ENCODE measurements at places on chromosomes 2 and 18.

- DNase-seq, result peak; percentile 75
These were observed 284.5 kb downstream of the MTX2 start for GRCh38 chr2:176553685-176554100.

DNA sequence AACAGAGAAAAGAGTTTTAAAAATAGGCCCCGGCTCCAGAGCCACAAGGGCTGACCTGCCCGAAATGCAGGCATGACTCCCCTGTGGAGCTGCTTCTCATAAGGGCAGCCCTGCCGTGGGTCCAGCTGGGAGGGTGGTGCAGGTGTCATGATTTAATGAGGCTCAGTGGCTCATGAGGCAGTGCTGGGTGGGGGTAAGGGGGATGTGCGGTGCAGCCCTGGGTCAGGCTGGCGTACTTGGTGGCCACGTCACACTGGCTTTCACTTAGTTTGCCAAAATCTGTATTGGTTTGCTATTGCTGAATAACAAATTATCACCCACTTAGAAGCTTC, 33.6 kb downstream of the HJURP start:
- DNase-seq, result no peak

DNA sequence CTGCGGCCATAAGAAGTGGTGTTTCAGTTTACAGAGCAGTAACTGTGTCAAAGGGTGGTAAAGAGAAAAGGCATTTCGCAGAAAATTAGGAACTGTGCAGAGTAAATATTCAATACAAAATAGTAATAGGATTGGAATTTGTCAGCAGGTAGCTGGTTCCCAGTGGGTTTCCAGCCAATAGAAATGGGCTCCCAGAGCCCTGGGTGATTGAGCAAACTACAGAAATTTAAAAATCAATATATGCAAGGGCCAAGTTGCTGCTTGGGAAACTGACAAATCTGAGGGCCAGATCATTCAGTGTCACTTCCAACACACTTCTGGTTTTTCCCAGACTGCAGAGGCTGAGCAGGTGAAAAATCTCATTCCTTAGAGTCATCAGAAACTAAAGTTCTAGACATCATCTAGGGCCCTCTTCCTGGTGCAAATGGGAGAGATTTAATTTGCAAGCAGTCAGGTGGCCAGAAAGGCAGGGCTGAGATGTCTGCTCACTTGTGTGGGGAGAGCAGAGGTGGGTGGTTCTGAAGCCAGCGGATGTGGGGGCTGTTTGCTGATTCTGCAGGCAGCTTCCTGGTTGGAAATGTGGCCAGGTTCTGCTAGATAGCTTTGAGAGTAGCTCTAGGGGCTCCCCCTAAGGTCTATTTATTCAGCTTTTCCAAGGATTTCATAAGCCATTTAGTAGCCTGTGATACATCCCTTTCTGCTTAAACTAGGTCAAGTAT, 182.4 kb downstream of the NCK2 start:
- DNase-seq, result no peak

GRCh38 chr2:126467367-126468054, 188.4 kb upstream of the GYPC start:
- DNase-seq, result no peak

GRCh38 chr2:134727385-134727784, 8.6 kb upstream of the TMEM163 start:
- no peak for DNase-seq

GRCh38 chr2:98778741-98779483, 48.0 kb upstream of the MGAT4A start:
- DNase-seq, result no peak

DNA sequence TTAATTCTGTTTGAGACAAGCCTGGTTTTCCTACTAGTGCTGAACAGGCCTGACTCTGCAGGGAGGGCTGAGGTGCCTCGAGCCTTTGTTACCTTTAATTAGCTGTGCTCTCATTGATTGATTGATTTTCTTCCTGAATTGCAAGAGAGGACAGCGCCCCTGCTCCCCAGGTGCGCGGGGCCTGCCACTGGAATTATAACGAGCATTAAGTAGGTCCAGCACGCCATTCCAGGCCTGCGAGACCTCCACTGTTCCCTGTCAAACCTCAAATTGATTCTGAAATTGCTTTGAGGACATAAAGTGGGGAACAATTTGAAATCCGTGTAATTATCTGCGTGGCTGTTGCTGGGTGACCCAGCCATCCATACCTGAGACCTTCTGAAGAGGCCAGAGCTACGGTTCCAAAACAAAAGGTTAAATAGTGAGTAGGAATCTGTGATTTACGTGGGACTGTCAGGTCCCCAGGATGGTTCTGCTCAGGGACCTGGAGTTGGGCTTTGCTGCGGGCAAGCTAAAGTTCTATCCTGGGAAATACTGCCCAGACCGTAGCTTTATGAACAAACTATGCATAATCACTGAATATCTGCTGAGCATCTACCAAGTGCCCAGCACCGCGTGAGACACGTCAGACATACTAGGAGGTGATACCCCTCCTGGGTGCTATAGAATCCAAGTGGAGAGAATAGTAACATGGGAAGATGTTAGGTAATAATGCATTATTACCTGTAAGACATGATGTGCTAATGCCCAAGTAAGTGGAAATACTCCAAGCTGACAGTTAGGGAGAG, 104.1 kb downstream of the ZBTB7C start:
- DNase-seq, result no peak

- no peak for DNase-seq
These were observed 4.8 kb downstream of the GCFC2 start for GRCh38 chr2:75705921-75706320.

GRCh38 chr18:33987206-33987605, 237.5 kb downstream of the NOL4 start:
- no peak for DNase-seq

GRCh38 chr2:11465485-11466306, at the start of gene E2F6:
TSS of gene E2F6 (minus strand) at chr2:11466161. CDS start at chr2:11465879, 282 bp downstream.
- DNase-seq, result peak; percentile 90

GRCh38 chr2:26088038-26088643, 54.3 kb downstream of the RAB10 start:
- no peak for DNase-seq

GRCh38 chr2:233124421-233125080, 64.4 kb downstream of the INPP5D start:
- no peak for DNase-seq

DNA sequence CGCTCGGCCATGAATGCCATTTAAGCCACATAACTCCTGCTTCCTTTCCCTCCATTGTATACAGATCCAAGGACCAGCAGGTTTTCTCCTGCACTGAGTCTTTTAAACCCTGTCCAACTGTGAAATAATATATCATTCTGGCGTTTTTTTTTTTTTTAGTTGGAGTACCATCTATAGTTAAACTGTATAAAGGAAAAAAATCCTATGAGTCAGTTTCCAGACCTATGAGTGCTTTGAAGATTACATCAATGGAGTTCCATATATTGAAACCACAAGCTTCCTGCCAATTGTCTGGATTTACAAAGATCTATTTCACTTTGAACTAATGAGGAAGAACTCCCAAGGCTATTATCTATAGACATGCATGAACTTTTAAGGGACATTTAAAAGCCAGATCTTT, 2.4 kb upstream of the MALT1 start:
- peak; percentile 20 for DNase-seq

- no peak for DNase-seq
These were observed 31.0 kb upstream of the TNS1 start for GRCh38 chr2:218033590-218034496.

- peak; percentile 29 for DNase-seq
These were observed 825.9 kb upstream of the POU3F3 start for GRCh38 chr2:104028061-104028460.

DNA sequence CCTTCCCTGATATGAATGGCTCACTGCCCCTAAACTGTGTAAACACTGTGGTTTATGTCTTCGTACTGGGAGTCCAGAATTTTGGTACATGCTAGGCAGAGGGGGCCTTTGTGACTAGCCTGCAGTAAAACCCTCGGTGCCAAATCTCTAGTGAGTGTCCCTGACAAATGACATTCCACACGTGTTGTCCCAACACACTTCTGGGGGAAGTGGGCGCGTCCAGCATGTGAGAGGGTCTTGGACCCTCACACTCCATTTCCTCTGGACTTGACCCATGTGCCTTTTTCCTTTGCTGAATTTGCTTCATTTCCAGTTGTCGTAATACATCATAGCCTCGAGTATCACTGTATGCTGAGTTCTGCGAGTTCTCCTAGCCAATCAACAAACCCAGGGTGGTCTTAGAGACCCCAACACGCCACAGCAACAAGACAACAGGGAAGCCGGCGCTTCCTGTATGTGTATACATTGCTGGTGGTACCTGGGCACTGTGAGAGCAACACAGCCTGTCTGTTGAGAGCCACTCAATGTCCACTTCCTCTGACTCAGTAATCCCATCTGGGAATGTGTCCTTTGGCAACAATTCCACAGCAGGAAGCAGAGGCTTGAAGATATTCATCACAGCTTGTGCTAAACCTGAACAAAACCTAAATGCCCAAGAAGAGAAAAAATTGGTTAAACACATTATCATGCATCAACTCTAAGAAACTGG, 26.9 kb upstream of the SLC66A3 start:
- DNase-seq, result no peak

GRCh38 chr18:13366131-13366530, 147.6 kb downstream of the LDLRAD4 start:
- DNase-seq, result no peak

DNA sequence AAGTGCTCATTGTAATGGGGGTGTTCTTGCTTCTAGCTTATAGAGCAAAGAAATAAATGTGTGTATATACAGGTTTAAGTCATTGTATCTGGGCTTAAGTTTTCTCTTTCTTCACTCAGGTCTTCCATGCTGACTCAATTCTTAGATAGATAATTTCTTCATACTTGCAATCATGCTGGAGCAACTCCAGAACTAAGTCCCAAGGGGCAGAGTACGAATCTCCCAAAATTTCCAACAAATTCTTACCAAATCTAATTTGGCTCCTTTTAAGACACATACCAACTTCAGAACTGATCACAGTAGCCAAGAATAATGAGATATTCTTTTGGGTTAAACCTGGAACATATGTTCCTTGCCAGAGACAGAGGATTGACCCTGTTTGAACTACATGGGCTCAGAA, 4.3 kb upstream of the SPAG16 start:
- DNase-seq, result no peak

DNA sequence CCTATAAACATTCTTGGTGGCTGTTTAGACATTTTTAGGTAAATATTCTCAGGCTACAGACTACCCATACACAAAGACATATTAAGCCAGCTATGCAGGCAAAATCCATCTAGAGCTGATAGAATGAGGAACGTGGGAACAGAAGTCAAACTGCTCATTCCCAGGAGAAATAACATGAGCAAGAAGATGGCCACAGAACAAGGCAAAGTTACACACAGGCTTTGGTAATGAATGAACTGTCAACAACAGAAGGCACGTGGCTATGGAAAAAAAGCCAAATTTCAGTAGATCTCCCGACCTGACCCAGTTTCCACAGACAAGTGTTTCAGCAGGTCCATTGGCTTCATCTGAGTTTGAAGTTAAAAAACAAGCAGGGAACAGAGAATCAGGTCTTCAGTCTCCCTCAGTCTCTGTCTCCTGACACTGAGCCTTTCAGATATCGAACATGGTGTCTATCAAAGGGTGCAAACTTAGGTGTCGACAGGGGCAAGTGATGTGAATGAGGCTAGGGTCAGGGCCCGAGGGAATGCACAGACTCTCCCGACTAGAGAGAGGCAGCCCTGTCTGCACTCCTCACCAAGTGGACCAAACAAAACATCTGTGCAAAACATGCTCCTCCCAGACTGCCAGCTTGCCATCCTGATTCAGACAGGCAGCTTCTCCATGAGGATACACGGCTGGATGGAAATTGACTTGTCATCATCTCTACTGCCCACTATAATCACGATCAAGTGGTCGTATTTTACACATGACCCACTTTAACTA, 25.9 kb downstream of the SIGLEC15 start:
- DNase-seq, result no peak

- no peak for DNase-seq
These were observed 457.5 kb upstream of the FANCL start for GRCh38 chr2:58698620-58699019.

- no peak for DNase-seq
These were observed 233.0 kb downstream of the TFCP2L1 start for GRCh38 chr2:121052023-121052422.

GRCh38 chr2:139872032-139872431, 1091.8 kb upstream of the NXPH2 start:
- DNase-seq, result no peak

DNA sequence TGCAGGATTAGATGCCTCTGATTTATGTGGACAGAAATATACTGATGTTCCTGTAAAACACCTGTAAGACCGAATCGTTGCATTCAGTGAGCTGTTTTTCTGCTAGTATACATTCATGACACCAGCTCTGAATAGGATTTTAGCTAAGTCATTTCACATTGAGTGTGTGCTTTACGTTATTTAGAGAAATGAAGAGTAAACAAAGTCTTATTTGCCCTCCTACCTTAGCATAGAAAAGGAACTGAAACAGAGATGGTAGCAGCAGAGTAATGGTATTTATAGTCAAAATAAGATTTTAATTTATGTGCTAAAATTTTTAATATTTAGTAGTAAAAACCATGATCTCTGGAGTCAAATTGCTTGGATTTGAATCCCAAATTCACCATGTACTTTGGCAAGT, 168.0 kb downstream of the CERS6 start:
- DNase-seq, result peak; percentile 42

- no peak for DNase-seq
These were observed 37.6 kb upstream of the RIOK3 start for GRCh38 chr18:23415515-23415914.

DNA sequence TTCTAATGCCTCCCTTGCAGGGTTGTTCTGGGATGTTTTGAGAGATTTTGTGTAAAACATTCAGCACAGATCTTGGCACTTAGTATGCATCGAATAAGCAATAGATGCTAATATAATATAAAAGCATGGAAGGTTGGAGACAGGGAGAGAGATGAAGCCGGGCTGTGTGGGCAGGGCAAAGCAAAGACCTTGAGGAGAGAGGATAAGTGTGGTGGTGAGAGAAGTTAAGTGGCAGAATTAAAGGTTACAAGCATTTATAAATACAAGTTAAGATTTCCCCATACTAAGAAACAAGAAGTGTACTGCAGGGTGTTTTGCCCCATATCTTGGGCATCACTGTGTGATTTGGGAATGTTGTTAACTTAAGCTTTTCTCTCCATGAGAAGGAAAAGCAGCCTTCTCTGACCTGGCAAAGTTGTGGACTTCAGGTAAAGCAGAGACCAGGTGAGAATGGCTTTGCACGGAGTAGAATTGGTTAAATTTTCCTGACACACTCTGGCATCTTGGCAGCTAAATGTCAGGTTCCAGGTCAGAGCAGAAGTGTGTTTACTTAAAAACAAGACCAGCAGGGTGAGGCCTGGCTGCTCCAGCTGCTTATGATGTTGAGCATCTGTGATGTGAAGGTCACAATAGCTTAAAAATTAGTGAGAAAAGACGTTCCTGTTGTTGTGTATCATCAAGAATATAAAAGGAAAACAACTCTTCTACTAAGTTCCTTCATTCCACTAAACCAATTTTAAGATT, 288.5 kb upstream of the HNMT start:
- peak; percentile 19 for DNase-seq

GRCh38 chr18:22473366-22473765, 55.7 kb upstream of the CTAGE1 start:
- DNase-seq, result no peak

DNA sequence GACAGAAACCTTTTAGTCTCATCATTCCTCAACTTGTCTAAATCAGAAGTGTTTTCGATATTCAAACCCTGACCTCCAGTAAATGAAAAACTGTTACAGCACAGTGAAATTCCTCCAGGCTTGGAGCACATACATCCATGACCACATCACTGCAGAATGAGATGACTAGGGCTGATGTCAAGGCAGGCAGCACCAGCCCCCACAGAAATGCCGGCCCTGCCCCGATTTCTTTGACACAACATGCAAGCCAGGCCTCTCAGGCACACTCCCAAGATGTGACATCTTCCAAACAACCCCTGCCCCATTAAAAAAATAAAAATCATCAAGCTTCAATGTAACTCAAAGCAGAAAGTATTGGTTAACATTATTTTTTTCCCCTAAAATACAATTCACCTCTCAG, 103.3 kb downstream of the CTAGE1 start:
- no peak for DNase-seq

Measured in DMS153 (cell line).